ENCODE measurements at places on chromosomes 16 and 17.
A peak's percentile ranks its signal among the peaks of the same experiment; 100 is the strongest.

GRCh38 chr17:61009663-61010062, 332.0 kb downstream of the BCAS3 start:
- peak; percentile 42 for DNase-seq
- no peak overlapping the region for H3K27ac ChIP-seq
- no peaks in the 10 kb centered on the region for H3K36me3 ChIP-seq
- H3K4me3 ChIP-seq: no peak overlapping the region

DNA sequence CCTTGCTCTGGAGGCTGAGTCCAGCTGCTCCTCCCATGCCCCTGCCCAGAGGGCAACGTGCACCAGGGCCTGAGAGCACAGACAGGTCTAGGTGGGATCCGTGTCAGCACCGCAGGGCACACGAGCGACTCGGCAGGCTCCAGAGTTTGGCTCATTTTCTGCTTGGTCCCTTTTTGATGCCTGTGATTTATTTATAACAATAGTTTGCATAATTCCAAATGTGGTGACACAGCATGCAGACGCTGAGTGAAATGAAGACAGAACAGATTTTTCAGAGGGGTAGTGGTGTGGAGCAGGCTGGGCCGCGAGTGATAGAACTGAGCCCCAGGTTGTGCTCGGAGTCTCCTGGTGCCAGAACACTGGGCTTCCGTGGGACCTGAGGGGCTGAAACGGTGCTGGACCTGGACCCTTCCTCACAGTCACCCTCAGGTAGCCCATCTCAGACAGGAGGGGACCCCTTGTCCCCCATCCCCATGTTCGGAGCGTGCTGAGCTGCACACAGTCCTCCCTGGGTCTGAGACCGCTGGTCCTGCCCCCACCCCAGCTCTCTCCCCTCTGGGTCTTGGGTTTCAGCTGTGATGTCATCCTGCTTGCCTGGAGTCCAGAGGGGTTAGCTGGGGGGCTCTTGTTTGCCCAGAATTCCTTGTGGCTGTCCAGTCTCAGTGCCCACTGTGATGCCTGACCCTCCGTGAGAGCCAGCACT, 95.9 kb downstream of the METRNL start:
- no peak overlapping the region for H3K27ac ChIP-seq
- H3K36me3 ChIP-seq: no peaks in the 10 kb centered on the region
- H3K27me3 ChIP-seq: peaks cover 87% of the 10 kb centered on the region
- no peak overlapping the region for H3K4me3 ChIP-seq
- DNase-seq: no peak

DNA sequence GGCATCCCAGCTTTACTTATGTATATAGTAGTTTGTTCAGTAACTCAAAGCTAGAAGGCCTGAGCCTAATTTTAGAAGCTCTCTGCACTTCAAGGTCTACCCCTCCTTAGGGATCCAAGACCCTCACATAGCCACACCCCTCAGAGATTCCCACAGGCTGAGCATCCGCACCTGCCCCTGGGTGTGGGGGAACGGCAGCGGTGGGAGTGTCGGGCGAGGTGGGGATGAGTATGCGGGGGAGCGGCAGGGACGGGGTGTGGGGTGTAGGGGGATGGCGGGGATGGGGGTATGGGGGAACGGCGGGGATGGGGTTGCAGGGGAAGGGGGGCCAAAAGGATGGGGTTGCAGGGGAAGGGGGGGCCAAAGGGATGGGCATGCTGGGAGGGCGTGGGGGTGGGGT, 24.9 kb upstream of the BEAN1 start:
- no peak overlapping the region for H3K4me3 ChIP-seq
- H3K36me3 ChIP-seq: no peaks in the 10 kb centered on the region
- DNase-seq: no peak
- H3K27ac ChIP-seq: no peak overlapping the region
- H3K27me3 ChIP-seq: 0 out of 2 replicates have a peak, but pooled peaks cover 16% of the 10 kb centered on the region

- H3K4me3 ChIP-seq: no peak overlapping the region
- H3K4me1 ChIP-seq: peaks cover 22% of the 10 kb centered on the region
- no peak for DNase-seq
- no peak overlapping the region for H3K27ac ChIP-seq
- no peaks in the 10 kb centered on the region for H3K27me3 ChIP-seq
Measured at GRCh38 chr16:68364561-68364998, 53.8 kb downstream of the PRMT7 start.

DNA sequence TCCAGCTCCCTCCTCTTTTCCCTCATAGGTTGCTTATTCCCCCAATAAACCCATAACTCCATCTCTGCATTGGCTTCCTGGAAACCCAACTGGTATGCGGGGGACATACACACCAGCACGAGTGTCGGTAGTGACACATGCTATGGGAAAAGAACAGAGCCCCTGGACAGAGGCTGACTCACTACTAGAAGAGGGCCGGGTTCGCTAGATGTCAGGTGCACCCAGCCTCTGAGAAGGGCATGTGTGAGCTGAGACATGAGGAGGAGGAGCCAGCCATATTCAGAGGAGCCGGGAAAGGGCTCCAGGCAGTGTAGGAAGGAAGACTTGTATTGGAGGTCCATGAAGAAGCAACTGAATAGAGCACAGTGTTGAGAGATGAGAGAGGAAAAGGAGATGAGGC, 241.1 kb downstream of the SOX9 start:
- no peak overlapping the region for H3K4me3 ChIP-seq
- H3K4me1 ChIP-seq: no peaks in the 10 kb centered on the region
- no peaks in the 10 kb centered on the region for H3K36me3 ChIP-seq
- no peak overlapping the region for H3K27ac ChIP-seq
- no peak for DNase-seq
- no peaks in the 10 kb centered on the region for H3K27me3 ChIP-seq

GRCh38 chr16:89687092-89687940, 827 bp downstream of the CDK10 start:
- H3K36me3 ChIP-seq: no peaks in the 10 kb centered on the region
- peak overlapping the region; percentile 75 for H3K4me3 ChIP-seq

DNA sequence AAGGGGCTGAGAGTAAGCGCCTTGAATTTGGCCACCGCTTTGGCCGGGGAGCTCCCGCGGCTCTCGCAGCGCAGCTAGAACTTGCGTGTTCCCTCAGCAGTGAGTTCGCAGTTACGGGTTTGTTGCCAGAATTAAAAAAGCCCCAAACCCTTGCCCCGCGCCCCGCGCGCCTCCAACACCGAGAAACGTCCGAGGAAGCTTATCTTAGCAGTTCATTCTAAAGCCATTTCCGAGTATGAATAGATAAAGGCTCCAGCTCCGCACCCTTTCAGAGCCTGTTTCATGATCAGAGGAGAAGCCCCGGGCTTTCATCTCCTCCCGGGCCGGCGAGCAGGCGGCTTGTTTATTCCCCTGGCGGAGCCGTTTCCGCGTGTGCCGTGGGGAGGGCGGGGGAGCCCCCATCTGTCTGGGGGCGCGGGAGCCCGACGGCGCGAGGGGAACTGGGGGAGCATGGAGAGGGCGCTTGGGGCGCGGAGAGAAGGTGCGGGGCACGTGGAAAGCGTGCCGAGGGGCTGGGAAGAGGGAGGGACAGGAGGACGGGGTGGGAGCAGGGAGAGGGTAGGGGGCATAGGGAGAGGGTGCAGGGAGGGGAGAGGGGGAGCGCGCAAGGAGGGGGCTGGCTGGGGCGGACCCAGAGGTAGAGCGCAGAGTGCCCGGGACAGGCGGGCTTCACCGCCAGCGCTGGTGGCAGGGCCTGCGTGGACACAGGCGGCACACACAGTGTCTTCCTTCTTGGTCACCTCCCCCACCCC, 9.9 kb downstream of the TBX4 start:
- H3K27me3 ChIP-seq: peaks cover 21% of the 10 kb centered on the region
- H3K4me3 ChIP-seq: 0 out of 2 replicates have a peak overlapping the region, but pooled peaks have one; percentile 25
- H3K27ac ChIP-seq: no peak overlapping the region
- DNase-seq: no peak
- H3K36me3 ChIP-seq: no peaks in the 10 kb centered on the region

DNA sequence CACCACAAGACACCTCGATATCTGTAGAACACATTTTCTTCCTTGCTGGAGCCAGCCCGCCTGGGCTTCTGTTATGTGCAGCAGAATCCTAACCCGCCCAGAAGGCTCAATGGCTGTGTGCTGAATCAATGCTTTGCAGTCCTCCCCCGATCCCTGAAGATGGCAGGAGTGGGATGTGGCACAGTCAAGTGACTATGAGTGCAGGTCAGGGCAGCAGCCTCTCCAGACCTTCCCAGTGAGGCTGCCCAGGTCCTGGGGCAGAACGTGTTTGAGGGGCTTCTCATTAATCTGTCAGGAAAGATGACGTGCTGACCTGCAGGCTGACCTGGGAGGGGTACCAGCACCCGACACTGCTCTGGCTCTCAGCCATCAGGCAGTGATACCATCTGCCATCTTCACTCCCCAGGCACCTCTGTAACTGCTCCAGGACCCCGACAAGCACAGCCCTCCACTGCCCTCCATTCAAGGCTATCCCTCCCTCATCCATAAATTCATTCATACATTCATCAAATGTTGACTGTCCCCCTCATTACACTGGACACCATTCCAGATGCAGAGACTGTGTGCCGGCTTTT, 35.2 kb downstream of the LRRC75A start:
- H3K27ac ChIP-seq: no peak overlapping the region
- H3K27me3 ChIP-seq: no peaks in the 10 kb centered on the region
- H3K36me3 ChIP-seq: no peaks in the 10 kb centered on the region
- H3K4me1 ChIP-seq: no peaks in the 10 kb centered on the region
- no peak for DNase-seq

DNA sequence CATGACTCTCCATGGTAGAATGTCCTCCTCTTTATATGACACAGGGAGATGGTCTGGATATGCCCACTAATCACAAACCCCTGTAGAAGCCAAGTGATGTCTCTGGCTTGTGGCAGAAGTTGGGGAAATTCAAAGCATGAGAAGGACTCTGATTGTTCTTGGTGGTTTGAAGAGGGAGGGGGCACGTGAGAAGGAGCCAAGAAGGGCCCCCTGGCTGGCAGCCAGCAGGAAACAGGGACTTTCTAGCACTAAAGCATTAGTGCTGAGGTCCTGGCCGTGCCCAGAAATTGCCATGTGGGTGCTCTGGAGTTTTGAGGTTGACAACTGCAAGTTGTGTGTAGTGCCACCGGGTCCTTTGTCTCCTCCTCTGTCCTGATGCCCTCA, 199.9 kb downstream of the LGALS9B start:
- peaks cover 41% of the 10 kb centered on the region for H3K4me1 ChIP-seq
- H3K27me3 ChIP-seq: no peaks in the 10 kb centered on the region
- peak; percentile 73 for DNase-seq
- no peak overlapping the region for H3K4me3 ChIP-seq
- no peaks in the 10 kb centered on the region for H3K36me3 ChIP-seq
- H3K27ac ChIP-seq: peak overlapping the region; percentile 21

- H3K27ac ChIP-seq: no peak overlapping the region
- no peak for DNase-seq
- H3K27me3 ChIP-seq: no peaks in the 10 kb centered on the region
- no peaks in the 10 kb centered on the region for H3K4me1 ChIP-seq
- H3K4me3 ChIP-seq: no peak overlapping the region
- no peaks in the 10 kb centered on the region for H3K36me3 ChIP-seq
Measured at GRCh38 chr16:70691223-70692129, 5.6 kb upstream of the MTSS2 start.

DNA sequence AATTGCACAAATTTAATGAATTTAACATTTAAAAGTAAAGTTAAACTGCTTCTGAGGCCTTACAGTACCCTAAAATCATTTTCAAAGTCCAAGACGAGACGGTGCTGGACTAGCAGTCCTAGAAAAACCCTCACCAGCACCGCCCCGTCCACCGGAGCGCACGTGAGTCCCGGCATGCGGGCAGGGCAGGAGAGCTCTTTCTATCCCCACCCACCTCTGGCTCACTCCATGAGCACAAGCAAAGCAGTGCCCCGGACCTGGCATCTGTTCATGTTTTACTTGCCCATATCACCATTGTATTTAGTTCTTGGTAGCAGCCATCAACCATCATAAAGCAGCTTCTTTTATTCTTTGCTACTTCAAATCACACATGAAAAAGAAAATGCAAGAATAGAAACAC, 41.7 kb downstream of the ANKRD11 start:
- no peak overlapping the region for H3K4me3 ChIP-seq
- H3K27ac ChIP-seq: no peak overlapping the region
- peaks cover 36% of the 10 kb centered on the region for H3K4me1 ChIP-seq
- no peaks in the 10 kb centered on the region for H3K27me3 ChIP-seq
- no peak for DNase-seq

DNA sequence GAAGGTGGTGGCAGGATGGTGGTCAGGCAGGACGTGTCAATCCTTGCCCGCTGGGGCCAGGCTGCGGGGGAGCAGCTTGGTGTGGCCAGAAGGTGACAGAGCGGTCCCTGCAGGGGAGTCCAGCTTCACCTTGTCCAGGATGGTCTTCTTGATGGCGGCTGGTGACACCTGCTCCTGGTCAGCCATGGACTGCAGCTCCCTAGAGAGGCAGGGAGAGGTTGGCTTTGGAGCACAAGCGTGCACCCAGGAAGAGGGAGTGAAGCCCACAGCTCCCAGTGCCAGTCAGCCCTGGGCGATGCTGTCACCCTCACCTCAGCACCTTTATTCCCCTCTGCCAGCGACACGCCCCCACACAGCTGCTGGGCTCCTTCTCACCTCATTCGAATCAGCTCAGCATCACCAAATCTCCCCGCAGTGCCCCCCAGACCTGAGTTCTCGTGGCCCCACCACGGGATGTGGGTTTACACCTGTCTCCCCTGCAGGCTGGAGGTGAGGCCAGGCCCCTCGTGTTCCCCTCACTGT, 3.9 kb downstream of the PYCR1 start:
- H3K27me3 ChIP-seq: peaks cover 1% of the 10 kb centered on the region
- H3K4me3 ChIP-seq: no peak overlapping the region
- DNase-seq: no peak
- H3K27ac ChIP-seq: no peak overlapping the region

GRCh38 chr16:17602678-17603077, 131.9 kb upstream of the XYLT1 start:
- H3K4me1 ChIP-seq: no peaks in the 10 kb centered on the region
- no peak for DNase-seq
- no peak overlapping the region for H3K4me3 ChIP-seq
- H3K36me3 ChIP-seq: no peaks in the 10 kb centered on the region
- H3K27me3 ChIP-seq: no peaks in the 10 kb centered on the region
- H3K27ac ChIP-seq: no peak overlapping the region

- H3K4me3 ChIP-seq: no peak overlapping the region
- H3K27ac ChIP-seq: no peak overlapping the region
- no peak for DNase-seq
- no peaks in the 10 kb centered on the region for H3K4me1 ChIP-seq
Measured at GRCh38 chr17:58956997-58957724, 149.5 kb downstream of the TRIM37 start.

GRCh38 chr17:10109146-10109545, 89.3 kb downstream of the GAS7 start:
- no peaks in the 10 kb centered on the region for H3K36me3 ChIP-seq
- no peak overlapping the region for H3K27ac ChIP-seq
- no peak overlapping the region for H3K4me3 ChIP-seq
- H3K4me1 ChIP-seq: no peaks in the 10 kb centered on the region
- H3K27me3 ChIP-seq: no peaks in the 10 kb centered on the region

Measured in MM.1S (cell line).